ENCODE measurements at places on chromosomes 4 and X.
A peak's percentile ranks its signal among the peaks of the same experiment; 100 is the strongest.

GRCh38 chr4:155952501-155952901, 1.2 kb downstream of the CTSO start:
- no peak for DNase-seq

DNA sequence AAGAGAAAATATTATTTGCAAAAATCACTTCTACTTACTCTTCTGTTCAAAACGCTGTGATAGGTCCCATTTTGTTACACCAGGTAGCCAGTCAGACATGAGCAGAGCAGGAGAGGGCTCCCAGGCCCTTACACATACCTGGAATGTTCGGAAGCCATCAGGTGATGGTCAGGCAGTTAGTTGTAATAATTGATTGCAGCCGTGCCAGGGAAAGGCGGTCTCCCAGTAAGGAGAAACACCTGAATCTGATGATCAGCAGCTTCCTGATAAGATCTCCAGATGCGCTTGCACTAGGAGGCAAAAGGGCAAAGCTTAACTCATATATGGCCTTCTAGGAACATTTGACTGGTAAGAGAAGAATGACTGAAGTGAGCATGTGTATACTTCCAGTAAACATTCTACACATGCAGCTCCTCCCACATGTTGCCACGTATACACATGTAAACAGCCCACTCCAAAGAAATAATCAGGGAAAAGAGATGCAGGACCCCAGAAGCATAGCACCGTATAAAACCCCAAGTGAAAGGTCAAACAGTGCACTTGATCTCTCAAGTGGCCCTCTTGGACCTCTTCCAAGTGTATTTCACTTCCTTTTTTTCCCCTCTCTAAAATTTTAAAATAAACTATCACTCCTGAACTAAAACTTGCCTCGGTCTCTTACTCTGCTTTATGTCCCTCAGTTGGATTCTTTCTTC, 1338.0 kb downstream of the FSTL5 start:
- DNase-seq, result no peak

DNA sequence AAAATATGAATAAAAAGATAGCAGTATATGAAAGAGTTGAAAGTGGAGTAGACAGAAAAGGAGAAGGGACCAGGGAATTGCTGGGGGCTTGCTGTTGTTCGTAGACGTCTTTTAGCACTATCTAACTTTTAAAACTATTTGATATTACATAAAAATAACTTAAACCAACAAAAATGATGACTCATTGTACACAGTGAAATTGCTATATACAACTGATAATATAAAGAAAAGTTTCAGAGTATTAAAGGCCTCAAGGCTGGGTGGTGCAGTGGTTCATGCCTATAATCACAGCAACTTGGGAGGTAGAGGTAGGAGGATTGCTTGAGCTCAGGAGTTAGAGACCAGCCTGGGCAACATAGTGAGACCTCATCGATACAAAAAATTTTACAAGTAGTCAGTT, 5.2 kb downstream of the TRPC3 start:
- DNase-seq, result no peak

DNA sequence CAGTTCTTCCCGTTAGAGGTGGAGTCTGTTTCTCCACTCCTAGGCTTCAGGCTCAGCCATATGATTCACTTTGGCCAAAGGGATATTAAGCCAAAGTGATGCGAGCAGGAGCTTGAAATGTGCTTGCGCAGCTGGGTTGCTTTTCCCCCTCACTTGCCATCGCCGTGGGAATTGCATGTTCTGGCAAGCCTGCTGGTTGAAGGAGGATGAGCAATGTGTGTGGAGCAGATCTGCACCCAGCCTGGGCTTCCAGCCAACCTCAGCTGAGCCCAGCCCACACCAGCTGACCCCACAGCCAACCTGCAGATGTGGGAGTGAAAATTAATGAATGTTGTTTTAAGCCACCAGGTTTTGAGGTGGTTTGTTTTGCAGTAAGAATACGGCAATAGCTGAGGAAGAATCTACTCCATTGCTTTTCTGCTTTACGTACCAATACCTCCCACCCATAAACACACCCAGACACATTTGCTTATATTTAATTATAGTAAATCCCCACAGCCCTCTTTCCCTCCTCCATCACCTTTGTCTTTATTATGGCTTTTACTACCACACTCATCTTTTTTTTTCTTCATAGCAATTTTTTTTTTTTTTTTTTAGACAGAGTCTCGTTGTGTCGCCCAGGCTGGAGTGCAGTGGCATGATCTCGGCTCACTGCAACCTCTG, 132.8 kb upstream of the FUNDC1 start:
- no peak for DNase-seq

DNA sequence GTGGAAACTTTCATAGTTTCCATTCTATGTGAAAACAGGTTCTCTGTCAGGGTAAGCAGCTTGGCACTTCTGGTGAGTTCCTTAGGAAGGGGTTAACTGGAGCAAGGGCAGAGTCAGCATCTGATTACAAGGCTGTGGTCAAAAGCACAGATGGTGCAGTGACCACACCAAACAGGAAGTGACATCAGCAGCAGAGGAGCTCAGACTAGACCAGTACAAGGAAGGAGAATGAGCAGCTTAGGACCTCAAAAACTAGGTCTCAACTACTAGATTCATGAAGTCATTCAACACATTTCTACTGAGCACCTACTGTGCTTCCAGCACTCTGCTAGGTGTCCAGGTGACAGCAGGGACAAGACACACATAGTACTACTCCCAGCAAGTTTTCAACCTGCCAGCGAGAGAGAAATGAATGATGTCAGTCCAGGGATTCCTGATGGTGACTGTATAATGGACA, 130.2 kb downstream of the AMELX start:
- no peak for DNase-seq

GRCh38 chrX:2401590-2402360, 99.0 kb downstream of the DHRSX start:
- no peak for DNase-seq

- DNase-seq, result no peak
These were observed 19.2 kb downstream of the ETDC start for GRCh38 chrX:135328421-135329005.

- no peak for DNase-seq
These were observed 492.9 kb downstream of the PCDH18 start for GRCh38 chr4:137039370-137039769.

GRCh38 chrX:103883533-103883932, 51.5 kb upstream of the RAB9B start:
- no peak for DNase-seq

GRCh38 chr4:152815078-152815477, 35.3 kb downstream of the ARFIP1 start:
- DNase-seq, result no peak

DNA sequence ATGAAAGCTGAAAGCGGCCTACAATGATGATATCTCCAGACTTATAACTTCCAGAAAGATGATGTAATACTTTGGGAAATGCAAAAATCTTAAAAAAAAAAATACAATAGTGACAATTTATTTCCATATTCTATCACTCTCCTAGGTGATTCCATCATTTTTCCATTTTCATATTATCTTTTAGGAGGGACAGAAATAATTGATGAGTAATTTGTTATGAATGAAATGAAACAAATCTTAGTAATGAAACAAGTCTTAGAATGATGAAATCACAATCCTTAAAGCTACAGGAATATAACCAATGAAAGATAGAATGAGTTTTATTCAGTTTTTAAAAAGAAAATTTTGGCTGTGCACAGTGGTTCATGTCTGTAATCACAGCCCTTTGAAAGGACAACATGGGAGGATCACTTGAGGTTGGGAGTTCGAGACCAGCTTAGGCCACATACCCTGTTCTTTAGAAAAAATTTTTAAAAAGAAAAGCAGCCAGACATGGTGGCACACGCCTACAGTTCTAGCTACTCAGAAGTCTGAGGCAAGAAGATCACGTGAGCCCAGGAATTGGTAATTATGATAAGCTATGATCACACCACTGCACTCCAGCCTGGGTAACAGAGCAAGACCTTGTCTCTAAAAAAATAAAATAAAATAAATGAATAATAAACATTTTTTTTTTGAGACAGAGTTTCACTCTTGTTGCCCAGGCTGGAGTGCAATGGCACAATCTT, 21.7 kb downstream of the CLOCK start:
- DNase-seq, result no peak

DNA sequence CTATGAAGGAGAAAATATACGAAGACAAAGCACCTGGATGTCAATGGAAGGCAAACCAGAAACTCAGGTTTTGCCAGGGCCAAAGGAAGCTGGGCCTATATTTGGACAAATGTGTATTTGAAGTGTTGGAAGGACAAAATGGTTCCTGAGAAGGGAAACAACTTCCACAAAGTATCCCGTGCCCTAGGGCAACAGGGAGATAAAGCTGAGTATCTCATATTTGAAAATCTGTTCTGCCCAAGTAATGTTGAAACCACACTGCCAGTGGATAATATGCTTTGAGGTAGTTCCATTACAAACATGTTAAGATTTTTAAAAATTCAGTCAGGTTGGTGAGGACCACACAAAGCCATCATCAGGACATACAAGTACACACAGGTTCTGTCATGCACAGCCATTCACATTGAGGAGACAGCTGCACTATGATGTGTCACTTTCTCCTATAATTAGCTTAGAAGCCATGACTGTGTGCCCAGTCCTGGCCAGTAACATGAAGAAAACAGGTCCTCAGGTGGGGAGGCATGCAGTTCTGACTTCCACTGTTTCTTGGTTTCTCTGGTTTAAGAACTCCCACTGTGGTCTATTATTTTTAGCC, 116.4 kb downstream of the PWWP3B start:
- no peak for DNase-seq

DNA sequence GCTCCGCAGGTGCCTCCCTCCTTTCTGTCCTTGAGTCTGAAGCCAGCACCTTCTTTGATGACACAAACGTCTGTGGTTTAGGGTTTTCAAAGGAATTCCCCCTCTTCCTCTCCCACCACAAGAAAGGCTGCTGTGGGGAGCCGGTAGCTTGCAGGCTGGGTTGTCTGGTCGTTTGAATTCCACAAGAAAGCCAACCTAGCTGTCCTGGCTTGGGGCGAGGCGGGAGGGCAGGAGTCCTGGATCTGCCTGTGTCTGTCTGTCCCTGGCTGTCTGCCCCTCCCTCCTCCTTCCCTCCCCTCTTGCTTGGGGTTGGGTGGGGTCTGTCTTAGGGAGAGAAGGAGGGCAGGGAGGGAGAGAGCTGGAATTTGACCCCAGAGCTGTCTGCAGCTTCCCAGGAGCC, 56.3 kb downstream of the SHROOM2 start:
- DNase-seq, result no peak

DNA sequence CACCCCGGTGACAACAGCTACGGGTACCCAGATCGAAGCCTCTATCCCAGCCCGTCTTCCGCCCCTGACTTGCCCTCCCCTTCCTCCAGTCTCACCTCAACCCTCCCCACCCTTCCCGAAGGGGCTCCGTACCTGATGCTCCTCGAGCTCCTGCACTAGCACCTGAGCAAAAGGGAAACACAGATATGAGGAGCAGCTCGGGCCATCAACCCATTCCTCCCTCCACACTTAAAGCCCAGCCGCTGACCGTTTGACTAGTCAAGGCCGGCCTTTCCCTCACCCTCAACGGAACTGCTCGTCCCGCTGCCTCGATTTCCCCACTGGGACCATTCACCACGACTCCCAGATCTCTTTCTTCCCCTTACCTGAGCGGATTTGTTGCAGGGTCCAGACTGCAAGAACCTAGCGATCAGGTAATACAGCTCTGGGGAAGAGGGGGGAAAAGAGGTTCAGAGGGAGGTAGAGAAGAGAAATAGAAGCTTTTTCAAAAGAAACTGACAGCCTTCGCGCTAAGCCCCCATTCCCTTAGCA, 731 bp downstream of the BRWD3 start:
- DNase-seq, result peak; percentile 42

DNA sequence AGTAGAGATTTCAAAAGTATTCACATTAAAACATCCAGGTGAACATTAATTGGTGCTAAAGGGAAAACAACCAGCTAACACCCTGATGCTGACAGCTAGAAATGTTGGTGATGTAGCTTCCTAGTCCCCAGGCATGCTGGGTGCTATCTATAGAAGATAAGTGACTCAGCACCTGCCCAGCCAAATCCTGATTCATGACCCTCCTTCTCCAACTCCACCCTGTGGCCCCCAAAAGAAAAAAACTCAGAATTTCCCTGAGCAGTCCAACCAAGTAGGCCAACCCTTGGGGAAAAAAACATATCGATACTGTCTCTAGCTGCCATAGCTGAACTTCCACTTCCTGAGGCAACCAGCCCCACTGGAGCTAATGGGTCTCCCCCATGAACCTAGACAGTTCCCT, 197.6 kb upstream of the KLF3 start:
- no peak for DNase-seq

DNA sequence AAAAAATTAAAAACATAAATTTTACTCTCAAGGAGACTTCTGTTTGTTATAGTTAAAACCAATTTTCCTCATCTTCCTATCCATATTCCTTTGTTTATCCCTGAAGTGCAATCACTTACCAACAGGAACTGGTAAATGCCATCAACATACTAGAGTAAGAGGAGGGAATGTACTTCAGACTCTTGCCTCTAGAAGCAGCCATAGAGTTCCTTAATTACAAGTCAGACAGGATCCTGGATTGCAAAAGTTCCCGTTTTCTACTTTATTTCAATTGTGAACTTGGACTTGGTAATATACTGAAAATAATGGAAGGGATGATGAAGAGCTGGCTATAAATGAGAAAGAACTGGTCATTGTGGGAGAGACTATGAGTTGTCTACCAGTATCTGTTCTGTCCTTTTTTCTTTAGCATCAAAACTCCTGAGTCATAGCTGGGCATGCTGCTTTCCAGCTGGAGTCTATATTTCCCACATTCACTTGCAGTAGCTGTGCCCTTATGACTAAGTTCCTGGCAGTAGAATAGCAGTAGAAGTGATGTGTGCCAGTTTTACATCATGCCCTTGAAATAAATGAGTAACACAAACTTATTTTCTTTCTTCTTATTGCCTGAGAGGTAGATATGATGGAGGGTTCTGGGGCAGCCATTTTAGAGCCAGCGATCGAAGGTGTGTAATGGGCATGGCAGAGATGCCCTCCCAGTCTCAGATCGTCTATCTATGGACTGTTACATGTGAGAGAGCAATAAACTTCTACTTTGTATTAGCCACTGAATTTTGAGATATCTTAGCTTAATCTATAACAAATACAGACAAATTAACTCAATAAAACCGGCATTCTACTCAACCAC, 26.8 kb upstream of the SPARCL1 start:
- no peak for DNase-seq

DNA sequence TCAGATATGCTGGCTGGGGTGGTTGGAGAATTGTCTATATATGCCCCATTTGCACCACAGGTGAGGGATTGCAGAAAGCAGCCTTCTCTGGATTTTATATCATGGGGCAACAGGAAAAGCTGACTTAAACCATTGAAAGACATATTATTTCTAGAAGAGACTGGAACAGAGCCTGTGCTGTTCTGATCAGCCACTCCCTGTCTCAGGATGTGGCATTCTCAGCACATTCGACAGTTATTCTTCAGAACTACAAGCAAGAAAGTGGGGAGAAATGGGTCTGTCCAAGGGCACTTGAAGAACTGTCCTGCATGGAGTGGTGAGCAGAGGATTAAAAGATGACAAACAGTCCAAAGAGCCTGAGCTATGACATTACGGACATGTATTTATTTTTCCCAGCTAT, 67.8 kb upstream of the EPHA5 start:
- no peak for DNase-seq

- DNase-seq, result peak; percentile 57
These were observed 37.8 kb upstream of the SLC9A7 start for GRCh38 chrX:46796574-46797191.

Measured in CD4-positive, alpha-beta memory T cell (primary cell).